ENCODE measurements at places on chromosomes 11 and 22.

GRCh38 chr11:44595006-44595405, 29.5 kb downstream of the CD82 start:
- no peak for DNase-seq

GRCh38 chr11:103906291-103906867, 130.1 kb upstream of the DDI1 start:
- DNase-seq = no peak

- DNase-seq = no peak
Measured at GRCh38 chr11:134655189-134655989, 243.3 kb upstream of the B3GAT1 start.

GRCh38 chr11:134261626-134262488, 8.5 kb downstream of the ACAD8 start:
- peak; percentile 31 for DNase-seq

DNA sequence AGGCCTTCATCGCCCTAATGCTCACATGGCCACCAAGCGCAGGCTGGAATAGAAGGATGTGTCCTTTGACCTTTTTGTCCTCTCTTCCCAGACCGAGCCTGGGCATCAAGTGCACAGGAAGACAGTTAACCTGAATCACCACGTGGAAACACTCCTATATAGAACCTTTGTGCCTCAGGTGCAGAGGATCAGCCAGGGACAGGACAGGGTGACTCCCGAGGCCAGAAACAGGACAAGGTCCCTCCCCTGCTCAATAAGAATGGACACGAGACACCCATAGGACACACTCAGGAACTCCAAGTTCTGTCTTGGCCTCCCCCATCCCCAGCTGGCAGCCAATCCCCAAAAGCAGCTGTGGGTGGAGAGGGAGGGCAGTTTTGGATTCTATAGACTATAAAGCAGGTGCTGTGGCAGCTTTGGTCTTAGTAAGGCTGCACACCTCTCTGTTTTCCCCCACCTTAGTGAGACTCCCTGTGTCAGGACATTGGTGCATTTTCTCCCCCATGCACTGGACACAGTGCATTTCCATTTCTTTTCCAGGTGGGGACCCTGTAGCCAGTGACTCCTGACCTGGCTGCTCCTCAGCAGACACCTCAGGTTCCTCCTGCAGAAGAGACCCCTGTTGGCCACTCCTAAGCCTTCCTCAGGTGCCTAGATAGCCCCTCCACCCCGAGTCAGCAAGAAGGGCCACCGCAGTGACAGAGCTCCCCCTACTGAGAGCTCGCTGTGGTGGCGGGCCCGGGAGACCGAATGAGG, 43.6 kb upstream of the POU2AF1 start:
- DNase-seq = no peak

DNA sequence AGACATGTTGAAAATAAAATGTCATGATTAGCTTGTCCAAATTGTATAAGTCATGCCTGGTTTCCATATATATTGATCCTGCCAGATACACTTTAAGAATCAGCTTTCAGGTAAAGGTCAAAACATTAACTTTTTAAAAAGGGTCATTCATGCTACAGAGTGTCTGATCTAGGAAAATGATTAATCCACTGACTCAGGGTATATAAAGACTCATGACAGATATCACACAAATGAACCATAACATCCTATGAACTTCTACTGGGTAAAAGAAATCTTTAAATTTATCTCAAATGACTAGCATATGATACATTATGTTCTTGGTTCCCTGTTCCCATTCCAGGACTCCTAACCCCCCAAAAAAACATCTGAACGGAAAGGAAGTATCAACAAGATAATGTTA, 11.7 kb downstream of the MRTFA start:
- no peak for DNase-seq

DNA sequence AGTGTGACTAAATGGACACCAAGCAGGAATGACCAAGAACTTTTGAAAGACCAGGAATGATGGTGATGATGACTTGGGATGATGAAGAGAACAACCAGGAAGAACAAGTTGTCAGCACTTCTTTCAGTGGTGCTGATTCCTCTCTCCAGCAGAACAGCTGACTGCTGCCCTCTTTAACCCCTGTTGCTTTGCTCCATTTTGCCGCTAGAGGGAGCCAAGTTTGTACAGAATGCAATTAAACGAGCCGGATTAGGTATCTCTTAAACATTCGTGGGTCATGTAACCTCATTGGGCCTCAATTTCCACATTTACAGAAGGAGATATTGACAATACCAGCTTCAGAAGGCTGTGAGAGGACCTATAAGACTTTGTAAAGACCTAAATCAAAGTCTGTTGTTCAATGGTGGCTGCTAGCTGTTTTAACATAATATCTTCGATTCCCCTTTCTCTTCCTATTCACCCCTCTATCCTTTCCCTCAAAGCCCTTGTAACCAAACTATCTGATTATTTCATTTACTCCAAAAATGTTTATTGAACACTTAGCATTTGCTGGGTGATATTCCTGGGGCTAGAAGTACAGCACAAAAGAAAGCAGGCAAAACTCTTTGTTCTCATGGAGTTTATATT, 1.9 kb downstream of the OR4S1 start:
- peak; percentile 71 for DNase-seq

DNA sequence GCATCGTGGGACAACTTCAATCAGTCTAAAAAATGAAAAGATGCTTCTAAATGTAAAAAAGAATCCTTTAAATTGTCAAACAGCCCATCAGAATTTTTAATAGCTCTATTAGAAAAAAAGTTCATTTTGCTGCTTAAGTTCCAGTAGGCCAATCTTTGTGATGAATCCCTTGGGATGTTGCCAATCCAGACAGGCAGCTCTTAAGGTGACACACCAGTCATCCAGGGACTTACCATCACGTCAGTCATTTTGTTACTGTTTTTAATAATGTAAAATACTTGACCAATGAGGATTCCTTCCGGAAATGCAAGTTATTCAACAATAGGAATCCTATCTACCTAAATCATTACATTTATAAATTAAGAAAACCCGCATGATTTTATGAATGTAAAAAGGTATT, 47.8 kb upstream of the TMEM45B start:
- DNase-seq = no peak

GRCh38 chr11:10550503-10551289, 9.7 kb upstream of the RNF141 start:
- no peak for DNase-seq

- DNase-seq = no peak
Measured at GRCh38 chr11:77966338-77966737, 28.1 kb downstream of the INTS4 start.

DNA sequence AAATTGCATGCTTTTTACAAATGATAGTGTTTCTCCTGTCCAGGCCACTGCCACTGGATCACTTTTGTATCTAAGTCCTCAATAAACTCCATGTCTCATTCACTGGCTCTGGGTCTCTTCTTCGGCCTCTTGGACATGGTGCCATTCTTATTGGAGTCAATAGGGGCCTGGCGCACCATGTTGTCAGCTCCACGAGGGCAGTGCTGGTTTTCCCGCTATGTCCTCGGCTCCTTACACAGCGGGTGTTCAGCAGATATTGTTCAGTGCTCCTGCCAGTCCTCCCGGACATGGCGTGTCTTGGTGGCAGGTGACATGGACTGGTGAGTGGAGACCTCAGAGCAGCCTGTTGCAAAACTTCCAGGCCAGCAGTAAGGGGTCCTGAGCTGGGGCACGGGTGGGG, 3.6 kb upstream of the FAM118A start:
- no peak for DNase-seq

- DNase-seq = no peak
Measured at GRCh38 chr11:73394416-73395296, 18.5 kb downstream of the RELT start.

- DNase-seq = no peak
Measured at GRCh38 chr11:111944651-111945051, 7.5 kb downstream of the DIXDC1 start.

GRCh38 chr11:8656291-8656690, 26.2 kb downstream of the TRIM66 start:
- no peak for DNase-seq

DNA sequence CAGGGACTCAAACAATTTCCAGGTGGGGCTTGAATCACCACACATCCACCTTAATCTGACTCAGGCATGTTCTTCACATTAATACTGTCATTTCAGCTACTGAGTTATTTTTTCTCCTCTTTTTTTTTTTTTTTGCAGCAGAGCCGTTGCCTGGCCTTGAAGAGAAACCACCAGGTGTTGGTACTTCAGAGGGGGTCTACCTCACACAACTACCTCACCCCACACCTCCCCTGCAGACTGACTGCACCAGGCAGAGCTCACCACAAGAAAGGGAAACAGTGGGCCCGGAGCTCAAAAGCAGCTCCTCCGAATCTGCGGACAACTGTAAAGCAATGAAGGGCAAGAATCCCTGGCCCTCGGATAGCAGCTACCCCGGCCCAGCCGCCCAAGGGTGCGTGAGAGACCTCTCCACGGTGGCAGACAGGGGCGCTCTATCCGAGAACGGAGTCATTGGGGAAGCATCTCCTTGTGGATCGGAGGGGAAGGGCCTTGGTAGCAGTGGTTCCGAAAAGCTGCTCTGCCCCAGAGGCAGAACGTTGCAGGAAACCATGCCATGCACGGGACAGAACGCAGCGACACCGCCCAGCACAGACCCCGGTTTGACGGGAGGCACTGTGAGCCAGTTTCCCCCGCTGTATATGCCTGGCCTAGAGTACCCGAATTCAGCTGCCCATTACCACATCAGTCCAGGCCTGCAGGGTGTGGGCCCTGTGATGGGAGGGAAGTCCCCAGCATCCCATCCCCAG, 15.1 kb upstream of the SLC25A18 start:
- no peak for DNase-seq

- DNase-seq = peak; percentile 56
Measured at GRCh38 chr22:20062766-20063083, 17.3 kb upstream of the DGCR8 start.

- no peak for DNase-seq
Measured at GRCh38 chr22:29126670-29127395, 54.0 kb downstream of the KREMEN1 start.

DNA sequence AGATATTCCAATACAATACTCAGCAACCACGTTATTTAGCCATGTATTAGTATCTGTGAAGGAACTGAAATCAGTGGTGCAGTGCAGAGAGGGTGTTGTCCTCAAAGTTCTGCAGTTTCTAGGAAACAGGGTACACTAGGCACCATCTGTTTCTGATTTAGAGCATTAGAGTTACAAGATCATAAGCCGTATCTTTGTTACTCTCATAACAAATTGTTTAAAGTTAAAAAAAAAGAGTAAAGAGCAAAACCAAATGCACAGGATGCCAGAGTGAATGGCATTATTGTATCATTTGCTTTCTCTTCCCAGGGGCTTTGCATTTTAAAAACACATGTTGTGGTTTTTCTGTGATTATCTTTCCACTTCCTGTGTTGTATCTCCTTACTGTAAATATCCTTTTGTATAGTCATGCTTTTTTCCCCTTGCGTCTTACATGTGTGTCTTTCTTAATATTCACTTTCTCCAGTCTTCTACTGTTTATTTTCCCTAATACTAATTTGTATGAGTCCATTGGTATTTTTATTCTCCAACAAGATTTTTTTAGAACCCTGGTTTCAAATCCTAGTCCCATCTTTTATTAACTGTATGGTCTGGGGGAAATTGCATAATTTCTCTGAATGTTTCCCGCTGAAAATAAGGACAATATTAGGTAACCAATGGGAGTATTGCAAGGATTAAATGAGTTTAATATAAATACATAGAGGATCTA, 15.2 kb upstream of the NUP160 start:
- DNase-seq = no peak

DNA sequence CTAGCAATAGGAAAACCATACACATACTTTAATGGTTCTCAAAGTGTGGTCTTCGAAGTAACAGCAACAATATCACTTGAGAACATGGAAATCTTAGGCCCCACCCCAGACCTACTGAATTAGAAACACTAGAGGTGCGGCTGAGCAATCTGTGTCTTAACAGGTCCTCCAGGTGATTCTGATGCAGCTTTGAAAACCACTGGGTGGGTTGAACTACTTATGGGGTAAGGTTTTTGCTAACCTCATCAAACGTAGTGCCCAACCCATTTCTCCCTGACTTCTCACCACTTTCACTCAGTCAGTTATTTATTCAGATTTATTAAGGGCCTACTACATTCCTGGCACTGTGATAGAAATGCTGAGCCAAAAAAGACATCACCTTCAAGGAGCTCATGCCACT, 3.7 kb downstream of the MPZL2 start:
- no peak for DNase-seq

DNA sequence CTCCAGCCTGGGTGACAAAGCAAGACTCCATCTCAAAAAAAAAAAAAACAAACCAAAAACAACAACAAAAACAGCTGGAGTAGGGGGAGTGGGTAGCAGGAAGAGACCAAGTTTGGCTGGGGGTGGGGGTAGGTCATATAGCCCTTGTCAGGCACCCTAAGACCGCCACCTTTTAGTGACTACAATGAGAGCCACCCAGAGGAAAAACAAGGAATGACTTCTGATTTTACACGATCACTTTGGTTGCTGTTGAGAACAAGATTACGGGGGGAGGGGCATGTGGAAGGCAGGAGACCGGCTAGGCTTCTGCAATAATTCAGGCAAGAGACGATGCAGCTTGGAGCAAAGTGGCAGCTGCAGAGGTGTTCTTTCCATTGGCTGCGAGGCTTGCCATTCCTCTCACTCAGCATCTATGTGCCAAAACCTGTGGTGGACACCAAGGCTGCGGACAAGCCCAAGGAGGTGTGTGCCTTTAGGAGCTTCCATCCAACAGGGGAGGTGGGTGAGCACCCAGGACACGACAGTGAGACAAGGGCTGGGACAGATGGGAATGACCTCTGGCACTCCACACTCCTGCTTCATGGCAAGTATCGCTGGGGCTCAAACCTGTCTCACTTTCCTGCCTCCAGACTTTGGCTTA, 1.7 kb downstream of the RPS19BP1 start:
- peak; percentile 40 for DNase-seq

- no peak for DNase-seq
Measured at GRCh38 chr11:92329137-92329536, 104.5 kb downstream of the FAT3 start.

- DNase-seq = peak; percentile 80
Measured at GRCh38 chr11:12540913-12541582, 133.2 kb upstream of the TEAD1 start.

- DNase-seq = no peak
Measured at GRCh38 chr11:26017903-26018302, 314.0 kb upstream of the ANO3 start.

GRCh38 chr11:118238421-118238820, 13.6 kb upstream of the JAML start:
- no peak for DNase-seq

- no peak for DNase-seq
Measured at GRCh38 chr11:114258696-114259095, 37.5 kb upstream of the NNMT start.

GRCh38 chr22:28594797-28595462, 84.7 kb downstream of the TTC28 start:
- DNase-seq = peak; percentile 65

- no peak for DNase-seq
Measured at GRCh38 chr11:76729214-76729613, 53.9 kb upstream of the TSKU start.

DNA sequence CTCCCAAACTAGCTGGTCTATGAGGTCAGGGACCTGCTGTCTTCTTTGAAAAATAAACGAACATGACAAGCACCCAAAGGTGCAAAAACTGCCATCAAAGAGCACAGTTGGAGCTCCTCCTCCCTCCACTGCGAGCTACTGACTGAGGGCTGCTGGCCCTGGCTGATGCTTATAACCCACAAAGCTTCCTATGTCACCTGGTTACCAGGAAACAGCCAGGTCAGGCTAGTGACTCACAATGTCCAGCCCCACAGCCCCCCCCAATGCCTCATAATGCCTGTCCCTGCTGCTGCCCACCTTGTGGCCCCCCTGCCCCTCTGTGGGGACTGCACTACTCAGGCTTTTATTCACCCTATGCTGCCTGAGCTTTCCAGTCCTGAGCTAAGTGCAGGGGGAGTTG, at the start of gene DRICH1:
Gene DRICH1, minus strand, starts transcription at position 144 of the 400 bp plus-strand sequence. CDS start 298 bp downstream, outside the sequence.
- DNase-seq = peak; percentile 23

All from urothelium cell line (cell line).